ENCODE measurements at places on chromosomes 7 and 10. TPM values are rescaled to one million over a fixed set of nuclear protein-coding genes. Genes with fewer than 3 reads are reported as not detected.

Gene SORCS3
- polyA plus RNA-seq: 0.04 TPM

Gene VPS37D
- 0.75 TPM for polyA plus RNA-seq

Gene TTYH3
- polyA plus RNA-seq: 3.5 TPM

Gene BTRC
- polyA plus RNA-seq: 5.7 TPM

Gene MYL7
- 0.53 TPM for polyA plus RNA-seq

Gene ATOH7
- 0.02 TPM for polyA plus RNA-seq

Gene ANKRD61
- polyA plus RNA-seq: 0.04 TPM

Gene DMBT1
- polyA plus RNA-seq: 0.35 TPM

Gene LIPJ
- polyA plus RNA-seq: not detected

Gene EMX2
- polyA plus RNA-seq: 0.15 TPM

Gene CUZD1
- polyA plus RNA-seq: 1.3 TPM

Gene TMEM196
- polyA plus RNA-seq: not detected

Gene PDCD11
- 15.5 TPM for polyA plus RNA-seq

Gene SPDYE16
- 0.05 TPM for polyA plus RNA-seq

Gene UBE2H
- 51.1 TPM for polyA plus RNA-seq

Gene PMS2
- 5.6 TPM for polyA plus RNA-seq

Gene GDF10
- polyA plus RNA-seq: 0.33 TPM

Gene PTPN20
- polyA plus RNA-seq: 2.3 TPM

Measured in esophagus (tissue), 2 donors.